ENCODE measurements at places on chromosomes 7 and 10.

DNA sequence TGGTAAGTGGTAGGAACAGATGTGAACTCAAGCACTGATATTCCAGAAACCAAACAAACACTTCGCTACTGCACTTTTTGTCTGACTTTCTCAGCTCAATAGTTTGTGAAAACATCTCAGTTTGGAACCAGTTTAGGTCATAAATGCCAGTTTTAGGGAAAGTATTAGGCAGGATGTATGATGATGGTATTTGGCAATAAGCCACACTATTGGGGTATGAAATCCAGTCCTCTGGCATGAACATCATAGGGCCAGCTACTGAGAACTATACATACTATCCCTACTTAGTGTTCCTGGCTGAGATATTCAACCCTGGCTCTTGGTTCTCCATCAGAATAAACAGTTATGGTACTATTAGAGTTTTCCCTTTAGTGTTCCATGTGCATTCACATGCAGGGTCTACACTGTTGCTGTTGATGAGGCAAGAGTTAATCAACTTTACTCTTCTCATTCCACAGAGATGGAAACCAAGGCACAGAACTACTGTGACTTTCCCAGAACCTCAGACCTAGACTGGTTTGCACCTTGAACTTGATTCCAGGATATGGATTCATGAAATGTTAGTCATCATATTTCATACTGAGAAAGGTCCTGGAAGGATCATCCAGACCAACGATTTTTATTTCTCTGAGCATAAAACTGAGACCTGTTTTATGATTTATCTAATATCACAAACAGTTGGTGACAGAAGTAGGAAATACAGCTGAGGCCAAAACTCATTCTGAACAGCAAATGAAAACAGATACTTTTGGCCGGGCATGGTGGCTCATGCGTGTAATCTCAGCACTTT is 20.0 kb upstream of the IFIT2 start:
- no peak for DNase-seq

DNA sequence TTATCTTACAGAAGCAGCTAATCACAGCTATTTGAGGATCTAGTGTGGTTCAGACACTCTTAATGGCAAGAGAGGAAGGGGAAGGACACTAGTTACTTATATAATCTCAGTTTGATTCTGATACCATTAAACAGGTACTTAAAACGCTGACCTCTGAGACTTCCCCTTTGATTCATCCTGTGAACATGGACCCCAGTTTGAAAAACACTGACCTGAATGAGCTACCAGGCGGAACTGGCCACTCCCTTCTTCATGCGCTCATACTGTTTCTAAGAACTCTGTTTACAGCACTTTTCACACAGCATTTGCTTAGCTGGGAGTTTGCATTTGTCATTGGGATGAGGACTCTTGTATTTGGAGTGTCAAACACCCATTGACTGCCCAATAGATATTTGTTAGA is 45.7 kb downstream of the BEND7 start:
- DNase-seq: no peak

DNA sequence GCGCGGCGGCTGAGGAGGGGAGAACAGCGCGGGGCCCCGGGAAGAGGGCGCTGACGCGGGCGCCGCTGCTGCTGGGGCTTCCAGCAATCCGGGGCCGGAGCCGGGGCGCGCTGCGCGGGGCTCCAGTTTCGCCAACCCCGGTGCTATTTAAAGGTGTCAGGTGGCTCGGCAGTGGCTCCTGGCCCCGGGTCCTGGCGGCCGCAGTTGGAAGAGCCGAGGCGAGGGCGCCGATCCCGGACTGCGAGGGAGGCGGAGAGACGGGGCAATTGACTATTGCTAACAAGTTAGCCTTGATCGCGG is 347 bp downstream of the LBX1 start:
- DNase-seq: no peak

- no peak for DNase-seq
Observed at GRCh38 chr7:7851991-7852390, 116.6 kb upstream of the GLCCI1 start.

DNA sequence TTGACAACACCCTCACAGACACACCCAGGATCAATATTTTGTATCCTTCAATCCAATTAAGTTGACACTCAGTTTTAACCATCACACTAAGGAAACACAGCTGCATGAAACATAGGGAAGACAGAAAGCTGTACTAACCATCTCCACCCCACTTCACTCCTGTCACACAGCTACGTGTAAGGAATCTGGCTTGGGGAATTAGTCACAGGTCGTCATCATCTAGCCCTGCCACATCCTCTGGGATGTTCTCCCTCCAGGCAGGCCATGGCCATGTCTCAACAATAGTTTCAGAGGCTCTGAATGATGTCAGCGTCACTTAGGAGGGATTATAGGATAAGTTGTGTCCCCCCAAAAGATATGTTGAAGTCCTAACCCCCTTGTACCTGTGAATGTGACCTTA is 10.8 kb upstream of the SEMA3C start:
- no peak for DNase-seq

Data from SK-N-MC (cell line).